Activated naive CD8-positive, alpha-beta T cell treated with anti-CD3 and anti-CD28 coated beads, Interleukin-2, amount 50 U/mL, for 24 hours (primary cell): ENCODE measurements at places on chromosomes 2 and 18.

DNA sequence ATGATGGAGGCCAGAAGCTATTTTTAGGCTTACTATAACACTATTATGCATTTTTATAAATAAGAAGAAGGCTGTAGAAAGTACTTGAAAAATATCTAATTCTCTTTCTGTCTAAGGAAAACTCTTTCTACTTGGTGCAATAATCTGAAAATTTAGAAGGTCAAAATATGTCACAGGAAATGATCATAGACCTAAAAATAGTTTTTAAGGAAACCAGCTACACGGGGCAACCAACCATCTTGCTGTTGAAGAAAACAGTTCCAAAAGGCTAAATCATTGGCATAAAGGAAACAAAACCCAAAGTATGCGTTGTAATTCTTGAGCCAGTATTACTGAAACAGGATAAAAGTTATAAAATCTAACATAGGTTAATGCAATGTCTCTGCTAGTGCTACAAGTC, 40.2 kb downstream of the SOCS6 start:
- DNase-seq, result no peak
- no peaks in the 10 kb centered on the region for H3K4me1 ChIP-seq
- no peak overlapping the region for H3K4me3 ChIP-seq
- no peaks in the 10 kb centered on the region for H3K27me3 ChIP-seq
- no peak overlapping the region for H3K27ac ChIP-seq

GRCh38 chr2:16096962-16097361, 156.6 kb downstream of the MYCN start:
- no peak overlapping the region for H3K4me3 ChIP-seq
- no peak for DNase-seq
- H3K36me3 ChIP-seq, result no peaks in the 10 kb centered on the region
- H3K27ac ChIP-seq, result no peak overlapping the region
- no peaks in the 10 kb centered on the region for H3K4me1 ChIP-seq

DNA sequence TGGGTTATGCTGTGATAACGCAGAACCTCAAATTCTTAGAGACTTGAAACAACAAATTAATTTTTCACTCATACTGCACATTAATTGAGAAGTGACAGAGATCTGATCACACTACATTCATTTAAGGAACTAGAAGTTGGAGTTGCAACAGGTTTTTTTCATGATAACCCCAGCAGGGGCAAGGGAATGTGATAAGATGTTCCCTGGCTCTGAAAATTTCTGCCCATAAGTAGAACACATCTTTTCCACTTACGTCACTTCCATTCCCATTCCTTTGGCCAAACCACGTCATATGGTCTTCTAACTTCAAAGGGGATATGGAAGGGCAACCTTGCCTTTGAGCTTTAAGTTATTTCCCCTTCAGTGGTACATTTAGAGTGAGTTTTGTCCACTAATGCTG, 29.7 kb upstream of the PSME4 start:
- H3K4me1 ChIP-seq, result no peaks in the 10 kb centered on the region
- DNase-seq, result no peak
- H3K36me3 ChIP-seq, result peaks cover 2% of the 10 kb centered on the region
- H3K4me3 ChIP-seq, result no peak overlapping the region
- no peak overlapping the region for H3K27ac ChIP-seq

DNA sequence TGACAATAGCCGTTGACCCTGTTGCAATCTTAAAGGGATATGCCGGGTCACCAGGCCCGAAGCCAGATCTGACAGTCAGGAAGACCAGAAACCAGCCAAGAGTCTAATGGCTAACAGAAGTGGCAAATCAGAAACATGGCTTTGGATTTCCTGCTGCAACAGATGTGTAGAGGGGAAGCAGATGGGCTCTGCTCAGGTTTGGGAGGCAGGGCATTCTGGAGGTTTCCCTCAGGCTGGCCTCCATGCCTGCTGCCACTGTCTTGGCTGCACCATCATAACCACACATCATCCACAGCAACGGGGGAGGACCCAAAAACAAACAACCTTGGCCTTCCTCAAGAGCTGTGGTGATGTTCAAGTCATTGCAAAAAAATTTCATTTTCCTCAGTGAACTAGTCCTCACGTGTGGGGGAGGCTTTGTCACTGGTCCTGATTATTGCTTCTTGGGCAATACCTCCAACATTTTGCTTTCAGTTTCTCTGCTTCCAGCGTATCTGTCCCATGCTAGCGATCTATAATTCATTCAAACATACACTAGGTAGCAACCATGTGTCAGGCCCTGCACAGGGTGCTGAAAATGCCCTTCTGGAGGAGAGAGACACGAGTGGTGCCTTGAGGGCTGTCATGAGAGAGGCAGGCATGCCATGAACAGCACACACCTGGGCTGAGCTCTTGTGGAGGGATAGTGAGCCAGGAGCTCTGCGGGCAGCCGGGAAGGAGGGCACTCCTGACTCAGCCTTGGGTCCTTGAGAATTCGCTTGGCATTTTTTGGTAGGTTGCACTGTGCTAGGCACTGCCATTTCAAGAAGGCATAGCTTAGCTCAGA, 48.2 kb upstream of the LGALSL start:
- no peak overlapping the region for H3K4me3 ChIP-seq
- H3K27me3 ChIP-seq, result no peaks in the 10 kb centered on the region
- no peak overlapping the region for H3K27ac ChIP-seq
- no peak for DNase-seq
- H3K36me3 ChIP-seq, result no peaks in the 10 kb centered on the region

GRCh38 chr2:183533021-183533420, 408.8 kb downstream of the NUP35 start:
- H3K27ac ChIP-seq, result no peak overlapping the region
- DNase-seq, result no peak
- H3K4me1 ChIP-seq, result no peaks in the 10 kb centered on the region
